ENCODE measurements at places on chromosomes 7 and 10.
A peak's percentile ranks its signal among the peaks of the same experiment; 100 is the strongest.

DNA sequence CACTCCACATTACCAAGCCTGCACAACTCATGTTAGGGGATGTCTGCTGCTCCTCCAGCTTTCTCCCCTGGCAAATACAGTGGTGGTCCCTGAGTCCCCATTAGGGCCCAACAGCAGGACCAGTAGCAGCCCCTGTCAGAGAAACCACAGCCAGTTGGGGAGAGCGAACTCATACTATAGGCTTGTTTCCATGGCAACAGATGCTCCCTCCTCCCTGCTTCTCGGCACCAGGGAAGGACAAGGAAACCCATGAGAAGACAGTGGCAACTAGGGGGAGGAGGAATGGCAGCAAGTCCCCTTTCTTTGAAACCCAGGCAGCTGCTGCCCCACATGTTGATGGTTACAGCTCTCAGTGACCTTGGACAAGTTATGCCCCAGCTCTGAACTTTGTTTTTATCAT lies 326.4 kb downstream of the KCNMA1 start:
- no peak for DNase-seq

GRCh38 chr7:151776876-151777494 lies 99.9 kb downstream of the PRKAG2 start:
- no peak for DNase-seq

- no peak for DNase-seq
Measured at GRCh38 chr7:134469622-134470021, 10.7 kb upstream of the AKR1B1 start.

GRCh38 chr7:132672200-132672990 lies 96.1 kb upstream of the PLXNA4 start:
- DNase-seq = no peak

- DNase-seq = no peak
Measured at GRCh38 chr10:90775351-90776028, 82.3 kb downstream of the HTR7 start.

DNA sequence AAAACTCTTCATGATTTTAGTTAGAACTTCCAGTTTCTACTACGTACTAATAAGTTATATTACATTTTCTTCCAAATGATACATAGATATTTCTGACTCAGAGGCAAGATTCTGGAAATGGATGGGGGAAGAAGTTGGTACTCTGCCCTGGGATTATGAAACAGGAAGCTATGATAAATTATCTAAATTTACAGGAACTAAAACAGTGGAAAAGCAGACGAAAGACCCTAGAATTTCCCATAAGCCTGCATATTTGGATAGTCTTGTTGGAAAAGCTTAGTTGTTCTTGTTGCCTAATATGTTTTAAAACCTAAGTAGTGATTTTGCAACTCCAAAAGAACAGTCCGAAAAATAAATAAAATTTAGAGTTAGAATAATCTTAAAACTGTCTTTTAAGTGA lies 21.8 kb downstream of the CFAP69 start:
- DNase-seq = no peak

- DNase-seq = no peak
Measured at GRCh38 chr10:67476201-67476600, 219.8 kb downstream of the CTNNA3 start.

GRCh38 chr7:98133181-98133580 lies 26.5 kb downstream of the LMTK2 start:
- DNase-seq = no peak

DNA sequence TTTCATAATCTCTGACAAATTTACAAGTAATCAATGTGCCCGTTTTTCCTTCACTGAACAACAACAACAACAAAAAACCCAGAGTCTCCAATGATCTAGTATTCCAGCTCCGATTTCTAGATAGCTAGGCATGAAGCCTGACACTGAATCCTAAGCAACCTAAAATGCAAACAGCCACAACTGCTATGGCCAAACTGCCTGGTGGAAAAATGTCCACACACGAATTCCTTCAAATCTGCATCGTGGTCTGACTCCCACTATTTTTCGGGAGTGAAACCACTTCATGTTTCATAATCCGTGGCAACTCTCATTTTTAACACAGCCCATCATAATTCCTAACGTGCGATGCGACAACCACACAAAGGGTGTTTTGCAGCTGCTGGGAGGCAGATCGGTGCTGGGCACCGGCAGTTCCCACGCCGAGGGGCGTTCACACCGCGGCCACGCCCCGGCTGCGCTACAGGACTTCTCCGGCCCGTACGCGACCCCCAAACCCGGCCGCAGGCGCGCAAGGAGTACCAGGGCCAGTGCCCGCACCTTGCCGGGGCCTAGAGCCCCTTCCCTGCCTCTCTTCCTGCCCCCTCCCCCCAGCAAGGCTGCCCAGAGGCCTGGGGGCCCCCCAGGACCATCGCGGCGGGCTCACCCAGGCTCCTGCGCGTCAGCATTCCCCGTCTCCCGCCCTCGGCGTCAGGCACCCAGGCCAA lies 814 bp downstream of the RUFY2 start:
- DNase-seq = peak; percentile 49

DNA sequence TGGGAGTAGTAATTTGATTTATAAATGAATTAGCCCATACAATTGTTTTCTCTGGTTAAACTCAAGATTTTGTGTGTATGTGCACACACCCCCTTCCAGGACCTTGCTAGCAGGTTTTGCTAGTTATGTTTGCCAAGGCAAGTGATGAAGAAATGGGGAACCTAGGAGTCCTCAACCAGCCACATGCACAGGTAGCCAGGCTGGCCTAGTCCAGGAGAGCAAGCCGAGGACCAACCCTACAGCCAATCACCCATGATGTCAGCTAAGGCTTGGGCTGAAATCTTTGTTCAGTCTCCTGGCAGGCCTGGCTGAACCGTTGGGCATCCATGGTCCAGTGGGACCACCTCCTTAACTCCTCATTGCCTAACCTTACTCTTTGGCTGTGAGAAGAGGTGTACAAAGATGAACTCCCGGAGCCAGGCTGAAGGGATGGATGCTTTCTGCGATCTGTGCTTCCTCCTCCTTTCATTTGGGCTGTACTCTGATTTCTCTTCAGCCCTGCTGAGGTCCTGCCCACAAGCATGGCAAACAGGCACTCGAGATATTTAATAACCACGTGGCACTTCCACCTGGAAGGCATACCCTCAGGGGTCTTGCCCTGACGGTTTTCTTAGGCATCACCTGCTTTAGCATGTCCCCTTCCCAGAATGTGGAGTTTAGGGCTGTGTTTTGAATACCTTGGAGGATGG lies 22.1 kb downstream of the HNRNPA2B1 start:
- DNase-seq = no peak

GRCh38 chr10:100883312-100883821 lies 29.4 kb upstream of the SLF2 start:
- DNase-seq = no peak

- no peak for DNase-seq
Measured at GRCh38 chr10:34109952-34110702, 705.0 kb downstream of the PARD3 start.

DNA sequence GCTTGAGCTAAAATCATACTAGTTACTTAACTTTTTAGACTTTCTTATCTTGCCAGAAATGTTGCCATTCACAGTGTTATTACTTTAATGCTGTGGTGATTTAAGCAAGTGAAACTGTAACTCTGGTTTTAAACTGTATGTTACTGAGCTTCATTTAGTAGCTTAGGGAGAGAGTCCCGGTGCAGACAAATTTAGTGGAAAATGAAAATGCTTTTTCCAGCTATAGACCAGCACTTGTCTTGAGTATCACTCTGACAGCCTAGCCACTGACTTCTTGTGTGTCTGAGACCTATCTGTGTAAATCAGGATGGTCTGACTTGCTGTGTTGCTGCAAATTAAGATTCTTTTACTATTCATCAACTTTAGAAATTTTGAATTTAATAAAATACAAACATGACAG lies 200.8 kb downstream of the CACNB2 start:
- DNase-seq = no peak

- no peak for DNase-seq
Measured at GRCh38 chr10:67487906-67488619, 207.9 kb downstream of the CTNNA3 start.

All from HuH-7.5 (cell line).